Heart right ventricle (tissue), 16 donors: ENCODE measurements at places on chromosomes 2 and 18. TPM values are rescaled to one million over a fixed set of nuclear protein-coding genes. Genes with fewer than 3 reads are reported as not detected.

Gene PTPRM
- 170 TPM for total RNA-seq

Gene DYNAP
- not detected for total RNA-seq

Gene BCS1L
- total RNA-seq = 38.1 TPM

Gene PPP1R1C
- total RNA-seq = 28.9 TPM

Gene AQP4
- 15.7 TPM for total RNA-seq

Gene ZNF521
- total RNA-seq = 15.7 TPM

Gene TTC31
- 10.9 TPM for total RNA-seq

Gene FNDC4
- total RNA-seq = 1.0 TPM

Gene PAX3
- not detected for total RNA-seq

Gene OR6B2
- total RNA-seq = not detected

Gene BCL2
- 5.2 TPM for total RNA-seq

Gene ADAM23
- total RNA-seq = 89.0 TPM

Gene ELOA2
- not detected for total RNA-seq

Gene EFHD1
- 19.1 TPM for total RNA-seq

Gene ZEB2
- total RNA-seq = 80.1 TPM

Gene ERICH2
- 1.6 TPM for total RNA-seq

Gene CDCA7
- 1.6 TPM for total RNA-seq

Gene REL
- 7.0 TPM for total RNA-seq

Gene LYG2
- total RNA-seq = not detected

Gene SIX3
- not detected for total RNA-seq

Gene NEURL3
- not detected for total RNA-seq

Gene ST8SIA5
- 6.0 TPM for total RNA-seq

Gene CROCC2
- not detected for total RNA-seq

Gene PTPRN
- 0.26 TPM for total RNA-seq
